NCI-H226 (cell line): ENCODE measurements at places on chromosomes 7 and 10.

DNA sequence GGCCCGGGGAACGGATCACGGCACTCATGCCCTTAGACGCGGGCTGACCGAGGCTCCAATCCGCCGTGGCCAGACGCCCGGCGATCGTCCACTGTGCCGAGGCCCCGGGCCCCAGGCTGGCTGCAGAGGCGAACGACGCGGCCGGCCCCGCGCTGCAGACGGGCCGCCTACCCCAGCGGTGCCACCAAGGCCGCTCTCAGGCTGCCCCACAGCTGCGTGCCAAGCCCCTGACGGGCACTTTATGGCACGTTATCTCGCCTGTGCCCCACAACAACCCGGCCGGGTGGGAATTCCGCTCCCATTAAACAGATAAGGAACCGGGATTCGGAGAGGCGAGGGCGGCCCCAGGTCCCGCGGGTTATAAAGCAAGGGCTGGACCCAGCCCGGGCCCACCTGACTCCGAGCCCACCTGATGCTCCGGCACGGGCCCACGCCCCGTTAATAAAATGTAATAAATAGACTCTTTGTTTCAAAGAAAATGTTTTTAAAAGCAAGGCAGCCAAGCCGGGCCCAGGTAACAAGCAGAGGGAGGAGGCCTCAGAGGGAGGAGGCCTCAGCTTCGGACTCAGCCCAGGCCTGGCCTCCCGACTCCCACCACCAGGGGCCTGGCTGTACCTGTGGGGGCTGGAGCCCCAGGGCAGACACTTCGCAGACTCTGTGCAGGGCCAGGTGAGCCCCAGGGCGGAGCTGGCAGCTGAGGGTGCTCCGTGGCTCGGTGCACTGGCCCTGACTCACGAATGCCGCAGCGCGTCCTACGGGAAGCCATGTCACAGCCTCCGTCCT, 79.7 kb downstream of the FOXL3 start:
- no peak for DNase-seq

DNA sequence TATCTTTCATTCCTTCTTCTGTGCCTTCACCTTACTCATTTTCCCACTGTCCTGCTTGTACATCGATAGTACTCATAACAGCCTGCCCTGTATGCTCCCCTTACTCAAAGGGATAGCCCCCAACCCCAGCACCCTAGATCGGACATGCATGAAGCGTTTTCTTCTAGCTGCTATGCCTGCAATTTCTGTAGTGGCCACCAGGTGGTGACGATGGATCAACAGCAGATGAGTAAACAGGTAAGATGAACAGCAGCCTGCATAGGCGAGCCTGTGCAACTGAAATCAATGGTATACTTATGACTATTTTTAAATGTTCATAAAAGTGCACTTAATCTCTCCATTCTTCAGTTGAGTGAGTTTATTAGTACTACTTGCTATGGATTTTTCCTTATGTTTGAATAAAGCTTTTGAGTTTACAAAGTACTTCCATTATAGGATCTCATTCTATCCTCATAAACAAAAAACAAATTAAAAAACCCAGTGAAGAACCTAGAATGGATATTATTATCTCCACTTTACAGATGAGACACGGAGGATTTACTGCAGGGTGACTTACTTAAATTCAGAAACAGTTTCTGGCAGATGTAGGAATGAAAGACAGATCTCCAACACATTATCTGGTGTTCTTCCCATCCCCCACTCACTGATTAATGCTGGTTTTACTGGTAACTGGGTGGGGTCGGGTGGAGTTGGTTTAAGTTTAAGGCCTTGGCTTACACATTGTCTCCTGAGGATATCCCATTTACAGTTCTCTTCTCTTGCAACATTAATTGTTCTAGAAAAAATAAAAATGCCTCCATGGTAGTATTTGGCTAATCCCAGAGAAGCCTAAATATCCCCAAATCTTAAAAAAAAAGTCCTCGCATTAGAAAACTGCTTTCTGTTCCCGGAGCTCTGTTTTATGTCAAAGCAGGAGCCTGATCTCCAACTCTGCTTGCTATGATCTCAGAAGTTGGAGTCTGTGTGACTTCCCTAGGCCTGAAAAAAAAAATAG, 222.1 kb downstream of the GLI3 start:
- no peak for DNase-seq

DNA sequence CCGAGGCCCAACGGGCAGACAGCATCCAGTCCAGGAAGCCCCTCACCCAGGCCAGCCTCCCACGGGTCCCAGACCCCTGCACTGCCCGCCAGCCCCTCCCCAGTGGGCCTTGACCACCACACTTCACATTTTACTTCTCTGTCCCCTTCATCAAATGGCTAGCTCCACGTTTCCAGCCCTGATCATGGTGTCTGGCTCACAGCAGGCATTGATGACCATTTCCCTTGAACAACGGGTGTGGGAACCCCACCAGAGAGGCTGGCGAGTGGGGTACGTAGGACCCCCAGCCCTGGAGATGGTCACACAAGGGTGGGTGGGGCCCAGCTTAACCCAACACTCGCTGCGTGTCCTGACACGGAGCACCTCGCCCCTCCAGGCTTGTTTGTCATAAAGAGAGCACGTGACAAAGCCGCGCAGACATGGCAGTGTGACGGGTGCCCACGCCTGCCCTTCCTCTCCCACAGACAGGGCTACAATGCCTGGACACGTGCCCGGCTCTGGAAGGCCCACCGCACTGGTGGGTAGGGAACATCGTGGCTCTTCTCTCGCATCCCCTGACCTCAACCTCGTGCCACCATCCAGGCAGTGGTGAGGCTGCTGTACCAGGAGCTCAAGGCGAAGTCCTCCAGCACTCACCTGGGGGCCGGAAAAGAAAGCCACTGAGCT, 267.7 kb downstream of the MAD1L1 start:
- no peak for DNase-seq

DNA sequence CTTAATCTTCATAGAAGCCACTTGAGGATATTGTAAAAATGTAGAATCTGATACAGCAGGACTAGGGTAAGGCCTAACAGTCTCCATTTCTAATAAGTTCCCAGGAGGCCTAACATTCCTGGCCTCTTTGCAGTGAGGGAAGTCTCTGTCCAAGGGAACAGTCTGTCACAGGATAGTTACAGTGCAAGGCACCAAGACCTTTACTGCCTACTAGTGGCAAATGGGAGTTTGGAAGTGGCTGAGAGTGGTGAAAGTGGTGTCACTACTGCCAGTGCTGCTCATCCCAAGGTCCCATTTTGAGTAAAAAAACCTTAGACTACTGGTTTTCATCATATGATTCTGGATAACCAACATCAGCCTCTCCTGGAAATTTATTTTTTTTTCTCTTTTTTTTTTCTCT, 619.5 kb upstream of the SEMA3D start:
- DNase-seq: no peak

DNA sequence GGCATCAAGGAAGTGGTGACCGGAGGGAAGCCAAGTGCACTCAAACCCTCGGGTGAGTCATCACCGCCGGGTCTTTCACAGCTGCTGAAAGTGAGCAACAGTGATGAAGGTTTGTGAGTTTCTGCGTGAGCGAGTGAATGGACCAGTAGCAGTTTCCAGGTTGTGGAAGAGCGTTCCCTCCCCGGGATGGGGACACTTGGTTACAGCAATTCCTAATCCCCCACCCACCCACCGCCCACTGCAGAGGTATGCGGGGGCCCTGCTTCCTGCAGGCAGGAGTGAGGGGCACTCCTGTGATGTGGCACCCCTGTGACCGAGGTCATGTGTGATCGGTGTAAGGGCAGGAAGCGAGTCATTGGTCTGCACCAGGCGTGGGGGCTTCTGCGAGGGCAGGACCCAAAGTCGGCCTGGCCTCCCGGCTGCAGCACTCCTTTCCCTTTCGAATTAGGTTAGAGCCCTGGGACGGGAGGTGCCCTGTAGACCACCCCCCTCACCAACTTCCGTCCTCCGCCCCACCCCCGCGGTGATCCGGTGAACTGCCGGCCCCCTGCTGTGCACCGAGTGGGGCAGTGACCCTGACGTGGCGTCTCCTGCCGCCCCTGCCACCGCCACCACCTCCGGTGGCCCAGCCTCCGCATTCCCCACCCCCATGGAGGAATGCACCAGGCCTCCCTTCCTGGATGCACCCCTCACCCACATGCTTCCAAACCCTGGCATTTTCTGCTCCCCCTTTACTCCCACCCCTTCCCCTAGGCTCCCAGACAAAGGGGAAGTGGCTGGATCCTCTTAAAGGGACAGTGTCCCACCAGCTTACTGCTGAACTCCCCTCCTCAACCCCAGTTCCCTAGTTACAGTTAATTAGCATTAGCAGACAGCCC, 10.9 kb downstream of the LIMK1 start:
- peak; percentile 94 for DNase-seq

DNA sequence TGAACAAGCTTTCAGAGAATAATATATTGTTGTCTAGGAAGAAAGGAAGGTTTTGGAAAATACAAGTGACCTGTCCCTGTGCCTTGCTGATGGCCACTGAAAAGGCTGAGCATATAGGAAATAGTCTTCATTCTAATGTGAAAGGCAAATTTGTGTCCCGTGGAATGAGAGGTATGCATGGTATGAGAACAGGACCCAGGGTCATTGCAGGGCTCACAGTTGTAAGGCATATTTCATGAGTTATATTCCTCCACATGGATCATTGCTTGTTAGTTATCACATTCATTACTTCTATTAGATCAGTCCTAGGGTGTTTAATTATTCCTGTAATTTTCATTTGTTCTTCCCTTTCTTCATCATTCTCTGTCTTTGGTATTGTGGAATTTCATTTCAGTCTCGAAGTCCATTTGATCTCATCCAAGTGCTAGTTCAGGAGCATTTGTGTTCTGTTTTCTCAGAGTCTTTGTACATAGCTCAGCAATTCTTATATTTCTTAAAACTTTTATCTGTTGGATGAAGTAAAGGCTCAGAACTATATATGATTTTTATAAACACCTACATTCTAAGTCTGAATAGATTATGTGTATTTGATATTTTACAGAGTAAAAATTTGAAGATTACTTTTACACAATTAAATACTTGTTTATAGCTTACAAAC, 39.4 kb upstream of the ARHGAP21 start:
- peak; percentile 37 for DNase-seq

DNA sequence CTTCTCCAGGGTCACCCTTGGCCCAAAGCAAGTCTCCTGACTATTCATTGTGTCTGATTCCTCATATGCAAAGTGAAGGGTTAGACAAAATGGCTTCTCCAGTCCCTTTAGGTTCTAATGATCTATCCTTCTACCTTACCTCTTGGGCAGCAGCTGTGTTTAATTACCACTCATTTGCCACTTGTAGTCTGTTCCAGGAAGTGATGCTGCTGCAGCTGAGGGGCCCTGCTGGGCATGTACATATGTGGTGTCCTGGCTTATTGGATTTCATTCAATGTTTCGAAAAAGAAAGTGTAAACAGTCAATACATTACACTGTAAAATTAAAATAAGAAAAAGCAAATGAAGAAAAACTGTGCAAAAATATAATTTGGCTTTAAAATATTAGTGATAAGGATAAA, 36.6 kb downstream of the SCIN start:
- DNase-seq: no peak

DNA sequence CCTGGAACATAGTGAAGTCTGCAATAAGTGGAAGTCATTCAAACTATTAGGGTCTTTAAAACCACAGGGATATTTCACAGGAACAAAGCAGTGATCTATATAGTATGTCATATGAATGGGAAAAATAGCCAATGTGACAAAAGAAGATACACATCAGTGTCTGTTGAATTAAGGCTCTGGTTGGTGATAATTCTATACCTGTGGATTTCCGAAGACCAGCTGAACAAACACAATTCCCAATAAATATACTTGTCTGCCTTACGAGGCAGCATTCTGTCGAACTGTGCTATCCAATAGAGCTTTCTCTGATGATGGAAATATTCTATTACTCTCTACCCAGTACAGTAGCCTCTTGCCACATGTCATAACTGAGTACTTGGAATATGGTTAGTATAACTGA, 55.9 kb upstream of the CAV2 start:
- DNase-seq: no peak

DNA sequence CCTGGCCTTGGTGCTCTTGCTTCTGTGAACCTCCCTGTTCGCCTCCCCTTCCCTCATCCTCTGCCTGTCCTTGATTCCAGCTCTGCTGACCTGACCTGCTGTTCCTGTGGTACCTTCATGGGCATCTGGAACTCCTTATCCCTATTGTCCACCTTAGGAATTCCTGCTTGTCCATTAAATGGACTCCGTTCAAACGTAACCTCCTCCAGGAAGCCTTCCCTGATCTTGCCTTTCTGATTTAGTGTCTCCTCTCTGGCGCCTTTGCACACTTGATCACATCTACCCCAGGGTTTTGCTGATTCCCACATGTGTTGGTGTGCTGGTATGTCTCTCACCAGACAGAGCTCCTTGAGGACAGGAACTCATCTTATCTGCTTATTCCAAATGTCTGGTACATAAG, 20.9 kb downstream of the TSPAN15 start:
- no peak for DNase-seq

GRCh38 chr7:140035400-140036223, 27.1 kb downstream of the PARP12 start:
- peak; percentile 68 for DNase-seq

DNA sequence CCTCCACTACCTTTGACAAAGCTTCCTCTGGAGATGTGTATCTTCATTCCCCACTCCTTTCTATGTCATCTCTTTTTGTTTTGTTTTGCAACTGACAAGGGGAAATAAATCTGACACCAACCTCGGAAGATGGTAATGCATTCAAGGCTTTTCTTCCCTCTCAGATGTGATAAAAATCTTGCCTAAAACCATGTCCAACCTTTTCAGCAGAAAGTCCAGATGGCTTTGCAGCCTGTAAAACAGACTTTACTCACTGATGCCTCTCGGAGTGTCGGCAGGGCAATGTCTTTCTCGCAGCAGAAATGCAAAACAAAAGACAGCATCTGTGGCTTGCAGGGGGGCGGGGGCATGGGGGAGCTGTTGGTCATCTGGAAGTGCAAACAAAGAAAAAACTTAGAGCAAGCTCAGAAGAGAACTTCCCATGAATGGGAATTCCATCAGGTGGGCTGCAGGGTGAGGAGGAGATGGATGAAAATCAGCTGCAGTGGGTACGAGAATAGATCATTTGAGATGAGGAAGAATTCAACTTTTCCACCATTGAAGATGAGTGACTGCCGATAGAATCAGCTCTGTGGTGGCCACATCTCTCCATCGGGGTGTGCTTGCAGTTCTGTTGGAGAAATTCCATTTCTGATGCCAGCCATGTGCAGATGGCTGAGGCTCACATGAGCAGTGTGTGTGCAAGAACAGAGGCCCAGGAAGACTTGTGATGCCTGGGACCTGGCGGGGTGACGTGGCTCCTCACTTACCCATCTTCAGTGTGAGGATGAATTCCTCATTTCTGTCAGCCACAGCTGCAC, 237.7 kb downstream of the WDR37 start:
- DNase-seq: no peak

- no peak for DNase-seq
Measured at GRCh38 chr7:90621125-90621746, 25.1 kb downstream of the CDK14 start.

DNA sequence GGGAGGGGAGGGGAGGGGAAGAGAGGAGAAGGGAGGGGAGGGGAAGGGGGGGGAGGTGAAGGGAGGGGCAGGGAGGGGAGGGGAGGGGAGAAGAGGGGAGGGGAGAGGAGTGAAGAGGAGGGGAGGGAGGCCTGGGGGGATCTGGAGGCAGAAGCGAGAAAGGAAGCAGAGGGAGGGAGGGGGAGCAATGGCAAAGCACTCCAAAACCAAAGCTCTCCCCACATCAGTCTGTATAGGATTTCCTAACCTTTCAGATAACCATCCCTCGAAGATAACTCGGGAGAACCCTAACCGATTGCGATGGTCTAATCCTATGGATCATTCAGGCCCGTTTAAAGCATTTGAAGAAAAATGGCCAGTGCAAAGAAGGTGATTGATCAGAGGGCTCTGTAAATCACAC, 19.0 kb downstream of the EBF3 start:
- no peak for DNase-seq
